Stimulated activated CD4-positive, alpha-beta T cell treated with anti-CD3 and anti-CD28 coated beads, TNF-alpha, amount 100 ng/mL, for 1 hour (primary cell): ENCODE measurements at places on chromosomes 6 and 20.

- DNase-seq: no peak
Observed at GRCh38 chr20:4007383-4008025, 7.9 kb downstream of the RNF24 start.

DNA sequence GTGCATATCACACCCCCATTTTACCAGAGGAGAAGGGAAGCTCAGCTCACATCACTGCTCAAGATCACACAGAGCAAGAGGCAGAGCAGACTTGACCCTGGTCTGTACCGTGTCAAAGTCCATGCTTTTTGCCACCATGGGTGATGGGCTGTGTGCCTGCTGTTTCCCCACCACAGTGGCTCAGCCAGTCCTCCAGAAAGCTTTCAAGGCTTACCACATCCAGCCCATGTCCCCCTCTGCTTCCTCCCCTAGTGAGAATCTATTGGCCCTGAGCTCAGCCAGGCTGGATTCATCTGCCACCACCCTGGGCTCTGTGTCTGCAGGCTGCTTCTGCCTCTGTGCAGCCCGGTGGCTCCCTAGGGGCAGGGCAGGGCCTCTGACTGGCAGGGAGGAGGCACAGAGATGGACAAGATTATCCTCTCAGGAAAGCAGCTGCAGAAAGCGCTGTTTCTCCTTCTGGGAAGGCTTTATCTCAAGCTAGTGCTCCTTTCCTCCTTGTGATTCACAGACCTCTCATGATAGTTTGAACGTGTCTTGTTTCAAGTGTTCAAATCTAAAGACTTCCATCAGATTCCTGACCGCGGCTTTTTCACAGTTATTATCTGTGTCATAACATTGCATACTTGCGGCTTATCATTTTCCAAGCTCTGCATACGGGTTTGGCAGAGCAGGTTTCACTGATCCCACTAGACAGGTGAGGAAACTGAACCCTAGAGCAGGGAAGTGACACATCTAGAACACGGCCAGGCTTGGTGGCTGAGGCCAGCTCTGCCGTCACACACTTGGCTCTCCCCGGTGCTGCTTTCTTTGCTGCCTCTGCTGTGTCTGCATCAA is 37.4 kb downstream of the VEGFA start:
- DNase-seq: no peak

DNA sequence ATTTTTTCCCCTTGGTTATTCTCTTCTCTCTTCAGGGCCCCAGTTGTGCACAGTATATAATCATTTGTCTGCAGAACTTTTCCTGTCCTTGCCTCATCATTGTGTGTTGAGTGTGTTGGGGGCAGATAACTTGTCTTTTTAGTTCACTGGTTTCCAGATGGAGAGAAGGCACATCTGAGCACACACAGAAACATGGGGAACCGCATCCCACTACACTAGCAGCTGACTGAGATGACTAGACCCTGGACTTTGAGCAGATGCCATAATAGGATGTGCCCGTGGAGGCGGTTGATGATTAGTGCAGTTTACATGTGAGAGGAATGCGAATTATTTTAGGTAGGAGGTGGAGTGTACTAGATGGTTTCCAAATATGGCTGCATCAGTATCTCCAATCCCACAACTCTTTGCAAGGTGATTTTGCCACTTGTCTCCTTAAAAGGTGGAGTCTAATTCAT is 26.5 kb upstream of the SH3BGRL2 start:
- no peak for DNase-seq

DNA sequence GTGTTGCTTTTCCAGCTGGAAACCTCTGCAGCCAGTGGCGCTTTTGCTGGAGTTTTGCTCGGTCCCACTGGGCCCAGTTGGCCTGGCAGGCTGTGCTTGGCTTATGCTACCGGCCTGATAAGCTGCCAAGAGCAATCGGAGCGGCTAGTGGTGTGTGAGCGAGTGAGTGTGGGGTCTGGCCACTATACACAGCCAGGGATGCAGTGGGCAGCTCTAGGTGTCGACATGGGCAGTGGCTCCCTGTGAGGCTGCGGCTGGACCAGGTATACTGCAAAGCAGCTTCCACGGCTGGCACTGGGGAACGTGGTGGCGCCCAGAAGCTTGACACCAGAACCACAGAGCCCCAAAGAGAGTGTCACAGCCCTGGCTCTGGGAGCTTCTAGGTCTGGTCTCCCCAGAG is 996.5 kb downstream of the GRIK2 start:
- no peak for DNase-seq
